MV-4-11 (cell line): ENCODE measurements at places on chromosomes 4 and X.

GRCh38 chr4:16641971-16642370 is 256.5 kb downstream of the LDB2 start:
- DNase-seq, result no peak

DNA sequence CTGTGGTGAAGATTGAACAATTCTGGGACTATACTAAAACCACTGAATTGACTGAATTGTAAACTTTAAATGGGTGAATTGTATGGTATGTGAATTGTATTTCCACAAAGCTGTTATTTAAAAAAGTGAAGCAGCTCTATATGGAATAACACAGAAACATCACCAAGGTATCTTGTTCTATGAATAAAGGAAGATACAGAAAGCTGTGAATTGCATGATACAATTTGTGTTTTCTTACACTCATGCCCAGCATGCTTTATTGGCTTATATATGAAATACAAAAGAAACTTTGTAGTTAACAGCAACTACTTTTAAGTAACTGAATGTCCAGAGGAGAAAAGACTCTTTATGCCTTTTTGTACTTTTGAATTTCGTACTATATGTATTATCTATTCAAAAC is 11.5 kb downstream of the CBR4 start:
- DNase-seq, result no peak

DNA sequence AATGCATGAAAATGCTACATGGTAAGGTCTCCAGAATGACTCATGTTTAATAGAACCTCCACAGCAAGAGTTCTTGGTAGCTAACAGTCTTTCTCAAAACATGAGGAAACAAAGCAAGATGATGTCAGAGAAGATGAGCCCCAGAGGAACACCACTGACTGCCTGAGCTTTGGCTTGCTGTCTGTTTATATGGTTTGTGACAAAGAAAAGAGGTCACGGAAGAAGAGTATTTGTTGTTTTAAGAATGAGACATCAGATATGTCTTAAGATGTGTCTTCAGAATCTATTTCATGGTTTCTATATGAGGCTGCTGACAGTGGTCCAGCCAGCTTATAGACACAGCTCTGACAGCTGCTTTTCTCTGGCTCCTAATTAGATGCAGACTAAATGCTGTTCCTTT is 18.8 kb upstream of the AREG start:
- DNase-seq, result no peak

GRCh38 chr4:94448815-94449375 is 2.8 kb upstream of the PDLIM5 start:
- no peak for DNase-seq

- peak; percentile 78 for DNase-seq
These were observed 87.1 kb downstream of the HDX start for GRCh38 chrX:84415140-84415539.

DNA sequence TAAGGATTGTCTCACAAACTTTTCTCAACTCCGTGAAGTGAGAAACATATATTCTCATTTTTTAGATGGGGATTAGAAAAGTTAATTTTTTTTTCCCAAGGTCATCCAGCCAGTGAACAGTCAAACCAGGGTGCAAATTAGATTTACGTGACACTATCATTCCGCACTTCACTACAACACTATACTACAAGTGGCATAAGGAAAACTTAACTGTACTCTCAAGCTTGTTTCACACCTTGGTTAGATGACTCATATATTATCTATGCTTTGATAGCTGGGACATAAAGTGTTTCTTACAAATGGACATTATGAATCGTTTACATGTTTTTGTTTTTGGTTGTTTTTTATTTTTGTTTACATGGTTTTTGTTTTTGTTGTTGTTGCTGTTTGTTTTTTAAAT is 525.7 kb downstream of the PPARGC1A start:
- no peak for DNase-seq
